ENCODE measurements at places on chromosomes 7 and 10.

GRCh38 chr7:51789489-51789888, 472.9 kb upstream of the COBL start:
- DNase-seq = no peak

- DNase-seq = no peak
Measured at GRCh38 chr7:140024585-140024984, 38.2 kb downstream of the PARP12 start.

DNA sequence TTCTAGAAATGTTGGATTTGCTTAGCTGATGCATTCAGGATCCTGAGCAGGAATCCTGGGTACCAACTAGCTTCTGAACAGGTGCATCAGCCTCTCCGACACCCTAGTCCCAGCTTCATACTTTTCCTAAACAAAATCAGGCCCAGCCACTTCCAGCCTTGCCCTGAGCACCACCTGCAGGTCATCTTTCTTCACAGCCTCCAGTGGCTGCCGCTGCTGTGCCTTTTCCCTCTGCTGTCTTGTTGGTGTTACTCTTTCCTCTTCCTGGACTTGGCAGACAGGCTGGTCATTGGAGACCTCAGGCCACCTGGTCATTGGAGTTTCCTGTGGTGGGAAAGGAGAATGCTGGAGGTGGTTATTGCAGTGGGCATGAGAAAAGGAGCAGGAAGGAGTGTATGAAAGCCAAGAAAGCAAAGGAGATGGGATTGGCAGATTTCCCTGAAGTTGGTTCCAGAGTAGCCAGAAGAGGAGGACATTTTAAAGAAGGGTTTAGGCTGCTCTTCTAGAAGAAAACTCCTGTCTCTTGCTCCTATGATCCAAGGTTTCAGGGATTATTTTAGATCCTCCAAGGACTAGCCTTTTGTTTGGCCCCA, 48.2 kb upstream of the NFKB2 start:
- DNase-seq = peak; percentile 69

- DNase-seq = no peak
Measured at GRCh38 chr7:22016507-22016906, 70.8 kb upstream of the CDCA7L start.

DNA sequence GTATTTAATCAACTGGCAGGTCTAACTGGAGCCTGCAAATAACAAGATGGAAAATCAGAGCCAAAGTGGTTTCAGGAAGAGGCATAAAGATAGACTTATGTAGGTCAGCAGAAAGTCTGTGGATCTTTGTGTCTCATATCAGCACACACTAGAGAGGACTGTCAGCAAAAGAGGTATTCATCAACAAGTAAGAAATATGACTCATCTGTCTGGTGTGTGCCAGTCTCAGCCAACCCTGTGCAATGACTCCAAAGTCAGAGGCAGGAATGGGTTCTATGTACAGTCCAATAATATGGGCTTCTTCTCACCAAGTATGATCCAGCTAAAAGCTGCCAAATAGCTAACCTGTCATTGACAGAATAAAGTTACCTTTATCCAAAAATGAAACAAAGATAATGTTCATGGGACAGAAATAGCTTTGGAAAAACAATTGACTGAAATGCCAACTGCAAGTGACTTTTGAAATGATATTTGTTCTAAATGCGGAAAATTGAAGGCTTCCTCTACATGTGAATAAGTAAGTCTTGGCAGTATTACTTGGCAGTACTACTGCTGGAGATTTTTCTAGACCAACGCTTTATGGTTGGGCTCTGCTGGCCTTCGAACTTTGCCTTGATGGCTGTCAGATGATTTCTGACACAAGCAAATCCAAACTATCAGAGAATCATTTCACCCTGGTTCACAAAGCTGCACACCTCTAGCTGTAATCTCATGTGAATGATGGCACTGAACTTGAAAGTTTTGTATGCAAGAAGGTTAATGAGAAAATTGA, 272.3 kb upstream of the SEMA3C start:
- DNase-seq = no peak

DNA sequence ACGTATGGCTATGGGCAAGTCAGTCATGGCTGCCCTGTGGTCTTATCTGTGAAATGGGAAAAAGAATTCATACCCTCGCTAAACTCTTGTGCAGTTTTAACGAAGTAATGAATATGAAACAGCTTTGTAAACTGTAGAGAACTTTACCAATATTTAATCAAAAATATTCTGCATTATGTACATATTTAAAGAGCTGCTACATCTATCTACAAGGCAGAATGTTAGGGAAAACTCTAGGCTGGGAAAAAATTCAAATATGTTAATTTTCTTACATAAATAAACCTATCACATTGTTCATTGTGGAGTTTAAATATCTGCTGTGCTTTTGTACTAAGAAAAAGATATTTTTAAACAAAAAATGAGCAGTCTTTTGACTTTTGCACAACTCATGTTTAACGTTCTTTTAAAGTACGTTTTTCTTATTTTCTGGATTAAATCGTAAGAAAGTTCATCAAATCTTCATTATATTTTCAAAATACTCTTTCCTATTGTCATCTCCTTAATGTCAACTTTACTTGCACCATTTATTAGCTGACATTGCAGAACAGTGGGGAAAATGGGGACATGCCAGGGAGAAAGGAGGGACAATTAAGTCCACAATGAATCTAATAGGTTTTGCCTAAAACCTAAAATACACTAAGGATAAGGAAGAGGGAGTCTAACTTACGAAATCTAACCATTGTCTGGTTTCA, 57.5 kb downstream of the ICA1 start:
- no peak for DNase-seq

DNA sequence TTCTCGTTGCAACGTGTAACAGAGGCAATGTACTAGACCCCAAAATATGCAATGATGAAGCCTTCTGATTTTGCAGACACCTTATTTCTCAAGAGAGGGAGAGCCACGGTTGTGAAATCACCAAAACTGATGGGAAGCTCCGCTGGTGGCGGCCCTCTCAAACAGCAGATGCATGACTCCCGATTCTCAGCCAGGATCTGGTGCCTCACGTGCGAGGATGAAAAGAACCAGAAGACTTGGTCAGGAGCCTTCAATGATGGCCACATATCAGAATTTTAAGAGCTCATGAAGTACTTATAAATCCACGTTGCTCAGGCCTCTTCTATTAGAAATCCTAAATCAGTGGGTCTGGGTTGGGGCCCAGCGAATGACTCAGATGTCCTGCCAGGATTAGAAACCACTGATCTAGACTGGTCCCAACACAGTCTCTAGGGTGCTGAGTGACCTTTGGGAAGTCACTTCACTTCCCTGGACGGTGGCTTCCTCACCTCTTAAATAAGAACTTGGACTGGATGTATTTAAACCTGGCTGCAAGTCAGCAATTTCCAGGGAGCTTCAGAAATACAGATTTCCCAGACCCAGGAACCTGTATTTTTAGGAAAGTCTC, 41.9 kb upstream of the FAM180A start:
- DNase-seq = no peak

DNA sequence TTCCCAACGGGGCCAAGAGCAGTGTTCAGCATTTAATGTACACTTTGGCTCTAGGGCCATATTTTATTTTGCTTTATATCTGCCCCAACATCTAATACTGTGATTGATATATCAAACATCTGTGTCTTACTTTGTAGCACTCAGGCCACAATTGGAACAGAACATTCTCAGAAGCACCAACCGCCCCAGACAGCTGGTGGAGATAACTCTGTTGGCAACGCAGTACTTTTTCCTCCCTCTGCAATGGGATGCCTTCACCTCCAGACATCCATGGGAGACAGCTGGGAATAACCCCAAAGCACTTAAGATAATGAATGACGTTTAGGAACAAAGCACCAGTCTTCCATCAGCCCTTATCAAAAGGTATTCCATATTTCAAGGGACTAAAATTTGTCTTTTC, 57.4 kb downstream of the PIP4K2A start:
- no peak for DNase-seq

- no peak for DNase-seq
Measured at GRCh38 chr7:73830681-73831583, at the start of gene CLDN4. Gene CLDN4, plus strand, starts transcription at chr7:73830996. Its CDS starts 206 bp downstream, at chr7:73831202.

GRCh38 chr7:140924821-140925421, at the start of gene BRAF:
Gene BRAF, minus strand, starts transcription at chr7:140924929. Its CDS starts 226 bp downstream, at chr7:140924703.
- DNase-seq = peak; percentile 94

GRCh38 chr10:75456122-75456521, 24.7 kb downstream of the LRMDA start:
- DNase-seq = no peak

DNA sequence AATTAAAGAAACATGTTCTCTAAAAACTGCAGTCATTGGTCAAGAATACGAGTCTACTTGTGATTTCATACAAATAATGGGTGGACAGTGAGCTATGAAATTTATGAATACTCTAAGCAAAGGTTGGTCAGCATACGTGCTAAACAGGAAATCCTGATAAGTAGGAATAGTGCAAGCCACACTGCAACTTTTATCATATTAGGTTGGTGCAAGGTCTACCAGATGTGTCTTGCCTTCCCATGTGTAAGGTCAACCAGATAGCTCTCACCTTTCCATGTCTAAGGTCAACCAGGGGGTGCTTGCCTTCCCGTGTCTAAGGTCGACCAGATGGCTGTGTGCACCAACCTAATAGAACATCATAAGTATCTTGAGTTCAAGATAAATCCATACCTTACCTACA, 2.0 kb upstream of the ITGB1 start:
- no peak for DNase-seq

GRCh38 chr10:125933693-125934092, 37.3 kb downstream of the FANK1 start:
- no peak for DNase-seq

DNA sequence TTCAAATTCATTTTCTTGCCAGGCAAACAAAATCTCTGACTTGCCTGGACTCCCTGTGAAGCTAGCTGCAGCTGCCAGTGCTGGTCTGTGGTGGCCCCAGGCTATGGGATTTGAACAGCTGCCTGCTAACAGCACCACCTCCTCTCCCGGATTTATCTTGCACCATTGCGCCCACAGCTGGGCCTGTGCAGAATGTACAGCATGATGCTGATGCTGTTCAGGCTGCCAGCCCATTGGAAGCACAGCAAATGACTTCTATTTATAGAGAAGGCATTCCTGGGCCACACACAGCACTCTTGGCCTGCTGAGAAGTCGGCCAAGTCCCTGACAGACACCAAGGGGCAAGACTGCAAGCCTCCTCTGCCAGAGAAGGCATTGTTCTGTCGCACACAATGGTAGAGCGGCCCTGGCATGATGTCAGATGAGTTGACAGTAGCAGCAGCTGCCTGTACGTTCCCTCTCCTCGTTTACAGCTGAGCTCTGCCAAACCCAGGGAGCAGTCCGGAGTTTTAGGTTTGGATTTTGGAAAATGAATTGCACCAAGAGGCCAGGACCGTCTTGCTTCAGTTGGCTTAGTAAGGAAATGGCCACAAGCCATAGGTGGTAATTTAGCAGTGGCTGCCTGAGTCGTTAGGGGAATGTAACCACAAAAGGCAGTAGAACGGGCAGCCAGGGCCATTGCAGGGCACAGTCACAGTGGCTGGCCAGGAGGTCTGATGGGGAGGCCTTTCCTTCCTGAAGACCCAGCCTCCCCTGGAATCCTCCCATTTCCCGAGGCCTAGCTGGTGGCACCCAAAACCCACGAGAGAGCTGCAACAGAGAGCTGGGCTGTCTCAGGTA, 38.5 kb downstream of the MTURN start:
- DNase-seq = peak; percentile 89

DNA sequence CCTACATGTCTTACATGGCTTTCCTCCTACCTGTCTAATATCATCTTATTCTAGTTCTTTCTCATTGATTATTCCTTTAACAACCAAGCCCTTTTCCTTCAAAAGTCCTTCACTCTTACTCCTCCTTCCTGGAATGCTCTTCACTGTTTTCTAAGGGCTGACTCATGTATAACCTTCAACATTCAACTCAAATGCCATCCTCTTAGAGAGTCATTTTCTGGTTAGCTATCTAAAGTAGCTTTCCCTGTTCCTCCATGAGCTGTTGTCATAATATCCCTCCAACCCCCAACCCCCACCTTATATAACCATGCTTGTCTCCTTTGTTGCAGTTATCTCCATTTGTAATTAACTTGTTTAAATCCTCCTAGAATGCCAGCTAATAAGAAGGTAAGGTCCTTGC, 286.8 kb downstream of the ADK start:
- no peak for DNase-seq

DNA sequence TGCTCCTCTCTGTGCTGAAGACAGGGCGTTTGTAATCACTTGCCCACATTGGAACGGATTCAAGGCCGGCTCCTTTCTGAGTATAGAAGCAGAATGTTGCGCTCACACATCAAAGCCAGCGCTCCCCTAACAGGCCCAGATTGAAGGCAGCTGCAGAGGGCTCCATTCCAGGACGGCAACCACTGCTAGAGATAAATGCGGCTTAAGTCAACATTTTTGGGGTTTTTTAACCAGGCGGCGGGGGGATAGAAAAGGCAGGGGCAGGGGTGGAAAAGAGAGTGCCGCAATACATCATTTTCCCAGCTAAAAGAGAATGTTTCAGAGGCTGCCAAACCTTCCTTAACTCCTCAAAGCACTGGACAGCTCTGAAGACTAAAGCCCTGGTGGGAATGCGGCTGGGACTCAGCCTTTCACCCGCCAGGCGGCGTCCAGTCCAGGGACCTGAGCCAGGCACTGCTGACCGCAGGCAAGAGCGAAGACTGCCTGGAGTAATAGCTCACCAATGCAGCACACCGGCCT, 189.6 kb downstream of the TNS3 start:
- peak; percentile 91 for DNase-seq

DNA sequence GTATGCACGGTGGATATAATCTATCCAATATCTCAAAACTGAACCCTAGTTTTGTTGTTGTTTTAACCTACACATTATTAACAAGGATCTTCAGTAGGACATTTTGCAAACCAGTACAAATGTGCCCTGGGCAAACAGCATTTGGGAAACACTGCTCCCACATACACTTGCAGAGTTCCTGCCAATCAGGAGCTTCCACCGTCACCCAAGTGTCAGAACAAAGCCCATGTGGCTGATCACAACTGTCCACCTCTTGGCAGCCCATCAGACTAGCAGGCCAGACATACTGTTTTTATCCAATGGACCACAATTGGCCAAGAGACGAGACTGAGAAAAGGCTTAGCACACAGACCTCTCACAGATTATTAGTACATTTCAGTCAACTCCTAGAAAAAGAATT, 200.4 kb downstream of the FAM107B start:
- DNase-seq = no peak

- DNase-seq = peak; percentile 76
Measured at GRCh38 chr7:28179120-28180030, 1.2 kb downstream of the JAZF1 start.

GRCh38 chr7:144127714-144128334, 4.8 kb downstream of the OR2A14 start:
- DNase-seq = peak; percentile 84

GRCh38 chr10:6543431-6544005, 36.6 kb downstream of the PRKCQ start:
- no peak for DNase-seq

DNA sequence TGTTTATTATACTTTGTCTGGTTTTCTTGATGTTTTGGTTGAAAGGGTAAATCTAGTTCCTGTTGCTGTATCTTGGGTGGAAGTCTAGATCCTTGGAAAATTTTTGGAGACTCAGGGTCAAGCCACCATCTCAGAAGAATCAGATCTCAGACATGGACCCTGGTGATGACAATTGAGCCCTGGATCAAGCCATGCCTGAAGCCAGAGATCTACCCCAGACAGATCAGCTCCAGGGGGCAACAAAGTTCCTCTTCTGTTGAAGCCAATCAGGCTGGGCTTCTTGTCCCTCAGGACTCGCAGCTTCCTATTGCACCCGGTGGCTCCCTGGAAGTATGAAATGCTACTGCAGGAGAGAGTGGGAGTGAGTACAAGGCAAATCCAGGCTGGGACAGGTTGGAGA, 106.9 kb downstream of the UNCX start:
- no peak for DNase-seq
